ENCODE measurements at places on chromosomes 12 and 14.
A peak's percentile ranks its signal among the peaks of the same experiment; 100 is the strongest.

DNA sequence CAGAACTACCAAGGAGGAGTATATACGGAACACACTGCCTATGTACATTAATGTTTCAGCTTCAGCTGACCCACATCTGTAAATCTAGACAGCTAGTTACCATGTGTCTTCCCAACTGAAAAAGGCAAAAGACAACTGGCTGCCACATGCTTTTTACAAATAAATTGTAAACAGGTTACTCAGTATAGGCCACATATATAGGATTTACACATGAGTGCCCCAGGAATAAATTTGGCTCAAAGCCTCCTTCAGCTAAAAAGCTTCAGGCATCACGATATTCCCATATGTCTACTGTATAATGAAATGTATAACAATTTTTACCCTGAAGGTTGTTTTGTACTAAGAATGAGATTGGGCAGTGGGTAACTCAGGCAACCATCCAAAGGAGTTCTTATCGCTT is 175.9 kb upstream of the BMP4 start:
- no peak for DNase-seq

- no peak for DNase-seq
These were observed 93.9 kb upstream of the RASSF8 start for GRCh38 chr12:25864306-25865276.

DNA sequence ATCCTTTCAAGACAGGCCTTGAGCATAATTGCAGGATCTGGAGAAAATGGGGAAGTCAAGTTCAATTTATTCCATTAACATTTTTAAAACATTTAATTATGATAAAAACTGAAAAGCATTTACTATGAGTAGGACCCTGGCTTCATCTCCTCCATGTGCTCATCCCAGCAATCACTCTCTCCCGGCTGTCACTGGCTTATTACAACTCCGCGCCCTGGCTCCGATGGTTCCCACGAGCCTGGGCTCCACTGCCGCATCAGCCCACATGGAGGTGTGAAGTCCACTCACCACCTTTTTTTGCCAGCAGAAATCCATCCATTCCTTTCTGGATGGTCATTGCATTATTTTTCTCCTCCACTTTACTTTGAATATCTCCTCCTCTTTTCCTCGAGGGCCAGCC is 194.4 kb downstream of the EMP1 start:
- no peak for DNase-seq

DNA sequence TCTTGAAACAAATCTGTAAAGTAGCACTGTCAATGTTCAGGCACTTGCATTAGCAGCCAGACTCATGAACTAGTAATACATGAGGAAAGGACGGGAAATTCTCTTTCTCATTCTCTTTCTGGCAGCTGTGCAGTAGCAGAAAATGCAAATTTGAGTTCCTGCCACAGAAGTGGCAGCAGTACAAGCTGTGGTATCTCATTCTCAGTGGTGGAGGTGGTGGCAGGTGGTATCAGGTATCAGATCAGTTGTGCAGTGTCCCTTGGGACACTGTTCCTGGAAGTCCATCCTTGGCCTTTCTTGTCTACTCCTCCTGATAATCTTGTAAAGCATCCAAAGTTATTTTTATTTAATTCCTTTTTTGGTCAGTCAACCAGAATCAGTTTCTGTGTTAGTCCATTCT is 103.0 kb downstream of the C12orf42 start:
- DNase-seq = peak; percentile 61

DNA sequence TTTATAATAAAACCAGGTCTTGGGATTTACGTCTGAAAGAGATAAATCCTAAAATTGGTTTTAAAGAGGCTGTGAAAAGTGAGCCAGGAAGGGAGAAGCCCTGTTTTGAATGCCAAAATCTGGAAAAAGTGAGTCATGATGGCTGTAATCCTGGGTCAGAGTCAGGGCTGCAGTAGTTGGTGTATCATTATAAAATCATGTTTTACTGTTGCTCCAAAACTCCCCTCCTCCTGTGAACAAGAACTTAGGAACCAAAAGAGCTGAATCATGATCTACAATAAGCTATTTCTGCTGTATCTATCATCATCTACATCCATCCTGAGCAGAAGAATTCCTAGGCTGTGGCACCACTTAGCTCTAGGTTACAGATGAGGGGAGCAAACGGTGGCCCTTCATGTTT is 79.3 kb downstream of the LMO3 start:
- no peak for DNase-seq

GRCh38 chr12:58309806-58310205 is 368.4 kb downstream of the ATP23 start:
- no peak for DNase-seq

DNA sequence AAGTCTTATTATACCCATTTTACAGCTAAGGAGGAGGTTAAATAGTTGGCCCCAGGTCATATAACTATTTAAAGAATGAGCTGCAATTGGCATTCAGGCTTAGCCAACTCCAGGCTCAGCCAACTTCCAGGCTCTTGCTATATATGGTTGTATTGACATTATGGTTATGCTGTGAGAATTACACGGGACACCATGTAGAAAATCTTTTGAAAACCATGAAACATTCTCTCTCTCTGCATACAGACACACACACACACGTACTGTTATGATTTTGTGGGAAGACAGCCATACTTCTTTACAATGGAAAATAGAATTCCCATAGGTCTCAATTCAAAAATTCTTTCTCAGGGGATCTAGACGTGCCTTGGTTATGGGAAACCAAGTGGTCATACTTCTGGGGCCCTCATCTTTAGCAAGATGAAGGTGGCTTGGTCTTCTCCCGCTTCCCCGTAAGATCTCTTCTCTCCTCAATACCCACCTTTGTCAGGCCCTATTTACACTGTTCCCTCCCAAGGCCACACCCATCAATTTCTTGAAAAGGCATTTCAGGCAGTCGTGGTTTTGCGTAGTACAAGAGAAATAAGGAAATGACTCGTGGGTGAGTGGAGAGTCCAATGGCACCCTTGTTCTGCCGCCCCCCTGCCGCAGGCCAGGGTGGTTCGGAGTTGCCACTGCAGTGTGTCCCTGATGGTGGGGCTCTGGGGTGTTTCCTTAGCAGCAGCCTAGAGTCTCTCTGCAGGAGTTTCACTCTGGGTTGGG is 10.0 kb upstream of the GPRC5A start:
- DNase-seq = no peak

GRCh38 chr12:116968986-116969385 is 58.2 kb downstream of the FBXW8 start:
- DNase-seq = no peak
